ENCODE measurements at places on chromosomes 3 and 15.

DNA sequence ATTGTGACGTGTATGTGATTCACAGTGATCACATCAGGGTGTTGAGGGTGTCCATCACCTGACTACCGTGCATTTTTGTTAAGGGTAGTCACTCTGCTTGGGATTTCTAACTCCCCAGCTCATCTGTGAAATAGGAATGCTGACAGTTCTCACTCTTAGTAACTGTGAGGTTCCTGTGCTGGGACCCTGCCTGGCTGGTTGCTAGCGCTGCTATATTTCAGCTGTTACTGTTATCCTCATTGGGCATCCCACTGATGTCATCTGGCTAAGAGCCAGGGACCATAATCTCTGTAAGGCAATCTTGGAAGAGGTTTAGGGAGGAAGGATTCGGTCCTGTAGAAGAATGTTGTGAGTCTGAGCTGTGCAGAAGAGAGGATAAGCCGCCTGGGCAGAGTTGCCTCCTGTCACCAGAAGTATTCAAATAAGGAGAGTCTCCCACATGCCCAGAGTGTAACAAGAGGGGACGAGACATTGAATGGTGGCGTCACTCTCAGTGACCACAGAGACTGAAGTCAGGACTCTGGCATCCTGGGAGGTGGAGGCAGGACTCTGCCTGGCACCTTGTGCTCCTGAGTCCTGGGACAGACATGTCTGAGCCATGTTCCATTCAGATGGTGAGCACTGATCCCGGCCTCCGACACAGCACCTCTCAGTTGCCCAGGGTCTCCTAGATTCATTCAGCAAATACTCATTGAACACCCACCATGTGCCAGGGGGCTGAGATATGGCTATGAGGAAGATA lies 52.2 kb downstream of the FBLN2 start:
- no peak for DNase-seq

DNA sequence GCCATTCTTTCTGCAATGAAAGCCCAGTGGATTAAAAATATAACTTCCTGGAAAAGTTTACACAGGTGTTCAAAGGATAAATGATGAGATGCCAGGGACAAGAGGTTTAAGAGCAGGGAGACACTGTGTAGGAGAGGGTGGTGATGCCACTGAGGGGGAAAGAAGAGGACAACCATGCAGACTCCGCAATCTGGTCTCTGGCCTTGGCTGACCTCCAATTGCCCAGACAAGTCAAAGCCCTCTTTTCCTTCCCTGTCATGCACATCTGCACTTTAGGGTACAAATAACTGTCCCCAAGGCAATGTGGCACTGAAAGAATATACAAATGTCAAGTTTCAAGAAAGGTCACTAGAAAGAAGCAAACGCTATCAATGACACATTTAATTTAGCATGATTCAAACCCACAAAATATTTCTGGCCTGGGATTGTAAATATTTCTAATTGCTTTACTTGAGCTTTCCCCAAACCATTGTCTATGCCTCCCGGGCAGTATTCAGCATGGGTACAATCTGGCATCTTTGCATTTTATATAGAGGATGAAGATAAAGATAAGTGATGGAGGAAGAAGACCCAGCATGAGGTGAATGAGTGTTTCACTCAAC lies 319.4 kb downstream of the PLCL2 start:
- no peak for DNase-seq

GRCh38 chr15:52011711-52012144 lies 7.3 kb upstream of the MAPK6 start:
- no peak for DNase-seq

GRCh38 chr3:31240466-31240865 lies 292.3 kb upstream of the STT3B start:
- no peak for DNase-seq

- no peak for DNase-seq
Measured at GRCh38 chr15:82300883-82301282, 38.3 kb downstream of the SAXO2 start.

GRCh38 chr3:171747223-171747920 lies 62.9 kb downstream of the PLD1 start:
- DNase-seq, result no peak

- no peak for DNase-seq
Measured at GRCh38 chr3:45965253-45965652, 22.0 kb downstream of the CXCR6 start.

GRCh38 chr3:46282041-46282440 lies 39.8 kb downstream of the CCR3 start:
- DNase-seq, result no peak

- DNase-seq, result no peak
Measured at GRCh38 chr3:54628888-54629441, 298.9 kb downstream of the LRTM1 start.

DNA sequence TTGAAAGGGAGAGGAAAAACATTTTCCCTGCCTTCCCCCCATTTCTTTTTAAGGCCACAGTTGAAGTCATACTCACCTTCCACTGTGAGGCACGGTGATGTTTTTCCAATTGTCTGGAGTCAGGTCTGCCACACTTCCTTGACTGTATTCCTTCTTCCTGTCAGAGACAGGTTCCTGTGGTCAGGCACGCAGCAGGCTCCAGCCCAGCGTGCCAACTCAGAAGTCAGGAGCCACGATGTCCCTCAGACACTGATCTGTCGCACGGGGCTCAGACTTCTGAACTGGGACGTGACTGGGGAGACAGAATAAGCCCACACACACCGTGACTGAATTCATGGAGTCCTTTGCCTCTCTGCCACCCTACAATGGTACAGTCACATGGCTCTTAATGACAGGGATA lies 41.2 kb upstream of the ADAMTS9 start:
- DNase-seq, result no peak

All from NCI-H2171 (cell line).